ENCODE measurements at places on chromosomes 6 and 20.
A peak's percentile ranks its signal among the peaks of the same experiment; 100 is the strongest.

DNA sequence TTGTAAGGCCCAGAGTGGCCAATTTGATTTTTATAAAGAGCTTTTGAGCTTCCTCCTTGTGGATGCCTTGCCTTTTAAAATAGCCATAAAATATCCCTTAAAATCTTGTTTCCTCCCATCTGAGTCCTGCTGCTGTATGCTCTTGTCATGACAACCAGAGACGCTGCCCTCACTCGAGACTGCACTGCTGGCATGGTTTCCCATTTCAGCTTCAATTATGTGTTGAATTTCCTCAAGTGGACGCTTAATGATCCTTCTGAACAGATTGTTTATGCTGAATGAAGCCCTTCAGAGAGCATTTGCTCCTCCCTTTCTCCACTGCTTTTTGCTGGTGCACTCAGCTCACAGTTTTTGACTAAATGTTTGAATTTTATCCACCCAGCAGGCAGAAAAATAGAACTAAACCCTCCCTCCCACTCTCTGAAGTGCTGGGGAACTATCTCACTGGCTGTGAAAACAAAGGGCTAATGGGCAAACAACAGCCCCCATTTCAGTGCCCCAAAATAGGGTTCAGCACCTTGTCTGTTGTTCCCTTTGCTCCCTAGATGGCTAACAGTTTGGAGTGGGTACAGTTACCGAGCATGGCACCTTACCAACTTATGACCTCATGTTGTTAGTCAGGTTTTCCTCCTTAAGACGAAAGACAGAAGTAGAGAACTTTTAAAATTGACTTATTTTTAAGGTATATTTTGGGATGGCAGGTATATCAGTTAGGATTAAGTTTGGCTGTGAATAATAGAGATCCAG is 45.5 kb upstream of the RNF8 start:
- DNase-seq: no peak

- no peak for DNase-seq
Observed at GRCh38 chr6:38495518-38495917, 144.2 kb downstream of the BTBD9 start.

DNA sequence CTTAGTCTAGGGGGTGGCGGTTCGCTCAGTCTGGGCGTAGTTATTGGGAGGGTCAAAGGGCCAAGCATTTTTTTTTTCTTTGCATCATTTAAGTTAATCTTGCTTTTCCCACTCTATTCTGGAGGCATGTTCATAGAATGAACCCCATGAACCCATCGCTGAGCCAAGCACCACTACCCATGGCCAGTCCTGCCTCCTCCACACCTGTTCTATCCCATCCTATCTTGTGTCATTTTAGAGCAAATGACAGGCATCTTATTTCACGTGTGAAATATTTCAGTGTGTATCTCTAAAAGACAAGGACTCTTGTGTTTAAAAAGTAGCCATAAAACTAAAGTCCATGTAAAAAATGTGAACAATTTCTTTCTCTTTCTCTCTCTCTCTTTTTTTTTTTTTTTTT is 13.9 kb downstream of the SRC start:
- DNase-seq: no peak

GRCh38 chr20:56711018-56711417 is 81.9 kb downstream of the TFAP2C start:
- DNase-seq: no peak

- no peak for DNase-seq
Observed at GRCh38 chr6:13558718-13559117, 15.7 kb upstream of the SIRT5 start.

GRCh38 chr6:121967631-121968030 is 431.8 kb upstream of the HSF2 start:
- DNase-seq: no peak

GRCh38 chr6:111566873-111567517 is 38.7 kb downstream of the TRAF3IP2 start:
- DNase-seq: peak; percentile 35

DNA sequence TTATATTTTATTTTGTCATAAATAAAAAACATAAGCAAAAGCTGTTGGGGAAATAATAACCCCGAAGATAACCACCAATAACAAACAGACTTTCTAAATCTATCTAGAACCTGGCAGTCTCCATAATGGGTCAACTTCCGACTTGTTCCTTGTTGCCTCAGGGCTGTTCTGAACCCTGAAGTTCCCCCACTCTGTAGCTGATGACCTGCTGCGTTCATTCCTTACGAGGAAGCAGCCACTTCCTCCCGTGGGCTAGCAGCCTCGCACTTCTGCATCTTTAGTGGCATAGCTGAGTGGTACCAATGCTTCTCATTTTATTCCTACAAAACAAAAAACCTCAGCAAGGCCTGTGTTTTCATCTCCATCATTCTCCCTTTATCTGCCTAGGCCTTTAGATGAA is 103.0 kb downstream of the PLEKHG1 start:
- no peak for DNase-seq

DNA sequence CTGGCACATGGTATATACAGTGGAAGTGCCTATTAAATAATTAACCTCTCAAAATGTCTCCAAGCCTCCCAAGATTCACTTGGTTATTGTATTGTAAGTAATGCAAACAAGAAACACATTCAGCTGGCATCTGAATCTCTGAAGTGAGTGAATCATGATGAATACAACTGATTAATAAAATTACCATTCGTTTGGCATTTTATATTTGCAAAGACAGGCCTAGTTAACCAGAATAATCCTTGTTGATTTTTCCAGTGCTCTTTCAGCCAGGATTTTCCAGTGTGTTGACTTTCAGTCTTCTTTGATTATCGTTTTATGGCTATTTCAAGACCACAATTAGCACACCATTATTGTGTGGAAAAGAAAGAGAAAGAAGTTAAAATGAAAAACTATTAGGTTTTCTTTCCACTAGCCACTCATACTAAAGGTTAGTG is 20.3 kb downstream of the SLC22A2 start:
- DNase-seq: no peak

- no peak for DNase-seq
Observed at GRCh38 chr6:1641343-1641885, 31.7 kb downstream of the FOXC1 start.

- no peak for DNase-seq
Observed at GRCh38 chr6:36820700-36821580, 18.3 kb downstream of the CPNE5 start.

DNA sequence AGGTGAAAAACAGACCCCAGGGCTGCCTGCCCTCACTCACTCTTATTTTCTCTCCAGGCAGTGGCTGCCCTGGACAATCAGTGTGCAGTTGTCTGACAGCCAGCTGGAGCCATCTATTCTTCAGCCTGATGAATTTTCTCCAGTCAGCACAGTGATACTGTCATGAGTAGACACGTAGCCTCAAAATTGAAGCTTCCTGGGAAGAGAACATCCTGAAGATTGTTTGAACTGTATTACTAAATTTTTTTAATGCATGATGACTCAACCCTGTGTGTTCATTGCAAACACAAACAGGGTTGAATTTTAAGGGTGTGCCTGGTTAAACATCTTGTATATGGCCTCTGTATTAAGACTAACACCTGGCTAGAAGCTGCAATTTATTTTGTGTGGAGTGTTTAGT is 49.8 kb upstream of the STXBP5 start:
- DNase-seq: no peak

- no peak for DNase-seq
Observed at GRCh38 chr20:49486064-49486463, 3.6 kb upstream of the KCNB1 start.

DNA sequence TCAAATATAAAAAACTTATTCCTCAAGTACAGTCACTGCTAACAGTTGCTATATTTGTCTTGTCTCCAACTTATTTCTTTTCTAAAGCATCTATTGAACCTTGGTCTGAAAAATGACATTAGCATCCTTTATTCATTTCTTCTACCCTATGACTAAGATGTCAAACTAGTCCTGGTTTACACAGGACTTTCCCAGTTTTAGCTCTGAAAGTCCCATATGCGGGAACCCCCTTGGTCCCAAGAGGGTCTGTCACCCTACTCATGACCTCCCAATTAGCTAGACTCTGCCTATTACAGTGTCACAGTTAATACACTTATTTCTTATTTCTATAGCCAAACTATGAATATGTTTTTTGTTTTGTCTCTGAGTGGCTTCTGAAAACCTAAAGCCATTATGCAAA is 37.1 kb downstream of the PLEKHG1 start:
- no peak for DNase-seq

- no peak for DNase-seq
Observed at GRCh38 chr20:9999645-10000044, 35.1 kb upstream of the ANKEF1 start.

DNA sequence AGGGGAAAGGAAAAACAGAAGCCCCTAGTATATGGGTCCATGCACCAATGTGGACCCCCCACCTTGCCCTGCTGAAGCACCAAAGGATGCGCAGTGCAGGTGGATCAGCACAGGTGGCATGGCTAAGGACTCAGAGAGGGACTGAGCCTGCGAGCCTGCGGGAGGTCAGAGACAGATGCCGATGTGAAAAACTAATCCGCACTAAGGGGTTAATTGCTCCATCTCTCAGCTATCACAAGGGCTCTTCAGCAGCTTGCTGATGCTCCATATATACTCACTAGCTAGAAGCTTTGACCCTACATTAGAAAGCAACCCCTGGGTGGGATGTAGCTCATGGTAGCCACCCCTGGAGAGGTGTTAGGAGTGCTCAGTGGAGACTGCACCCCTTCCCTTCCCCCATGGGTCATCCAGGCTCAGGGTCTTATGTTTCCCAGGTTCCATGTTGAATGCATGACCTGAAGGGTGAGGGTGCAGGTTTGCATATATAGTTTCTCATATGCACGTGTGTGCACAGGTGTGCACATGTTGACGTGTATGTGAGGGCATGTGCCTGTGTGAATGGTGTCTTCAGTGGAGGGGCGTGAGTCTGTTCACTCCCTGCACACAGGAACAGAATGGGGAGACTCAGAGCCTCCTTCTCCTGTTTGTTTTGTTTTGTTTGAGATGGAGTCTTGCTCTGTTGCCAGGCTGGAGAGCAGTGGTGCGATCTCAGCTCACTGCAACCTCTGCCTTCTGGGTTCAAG is 13.4 kb upstream of the IP6K3 start:
- DNase-seq: no peak

DNA sequence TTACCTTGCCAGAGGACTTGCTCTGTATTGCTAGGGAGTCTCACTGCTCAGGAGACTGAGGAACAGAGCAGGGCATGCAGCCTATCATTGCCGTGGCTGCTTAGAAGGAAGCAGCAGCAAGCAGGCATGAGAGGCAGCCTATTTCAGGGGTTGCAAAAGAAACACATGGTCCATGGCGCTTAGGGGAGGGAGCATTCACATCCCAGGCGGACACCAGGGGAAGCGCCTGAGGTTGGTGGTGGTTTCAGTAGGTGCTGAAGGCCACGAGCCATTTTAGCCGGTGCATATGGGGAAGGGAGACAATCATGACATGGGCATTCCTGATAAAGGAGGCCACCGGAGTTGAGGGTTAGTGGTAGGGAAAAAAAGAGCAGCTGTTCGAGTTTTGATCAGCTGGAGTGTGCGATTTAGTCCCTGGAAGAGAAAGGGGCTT is 20.9 kb downstream of the FARS2 start:
- no peak for DNase-seq

GRCh38 chr6:99520855-99521632 is 5.8 kb upstream of the USP45 start:
- peak; percentile 68 for DNase-seq

DNA sequence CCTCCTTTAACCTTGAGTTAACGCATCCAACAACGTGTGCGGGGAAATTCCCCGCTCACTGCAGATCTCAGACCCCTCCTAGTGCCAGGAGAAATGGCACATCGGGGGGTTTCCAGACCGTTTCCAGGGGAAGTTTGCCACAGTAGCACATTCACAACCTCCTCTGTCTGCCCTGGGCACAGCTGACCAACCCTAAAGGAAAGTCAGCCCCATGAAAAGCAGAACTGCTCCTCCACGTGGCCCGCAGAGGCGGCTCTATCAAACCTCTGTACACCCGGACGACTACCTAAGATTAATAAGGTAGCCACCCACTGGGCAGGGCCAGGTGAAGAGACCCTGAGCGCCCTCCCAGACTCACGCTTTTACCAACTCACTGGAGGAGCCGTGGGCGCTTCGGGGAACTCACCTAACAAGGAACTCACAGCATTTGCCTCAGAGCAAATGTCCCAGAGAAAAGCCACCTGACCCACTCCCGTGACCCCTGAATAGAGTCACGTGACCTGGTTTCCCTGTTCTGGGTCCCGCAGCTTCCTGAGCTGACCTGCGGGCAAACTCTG is 93.1 kb downstream of the PRND start:
- DNase-seq: no peak

DNA sequence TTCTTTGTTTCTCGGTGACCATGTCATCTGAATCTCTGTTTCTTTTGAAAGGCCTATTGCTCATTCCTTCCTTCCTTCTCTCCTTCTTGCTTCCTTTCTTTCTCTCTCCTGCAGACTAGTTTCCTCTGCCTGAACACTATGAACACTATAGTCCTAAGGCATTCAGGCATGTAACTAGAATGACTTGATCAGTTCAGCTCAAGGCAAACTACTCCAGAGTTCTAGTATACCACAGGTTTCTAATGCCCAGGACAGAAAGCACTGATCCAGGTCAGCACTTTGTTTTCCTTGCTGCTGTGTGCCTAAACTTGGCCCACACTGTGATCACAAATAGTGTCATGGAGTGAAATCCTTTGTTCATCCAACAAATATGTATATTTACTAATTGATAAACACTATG is 324.1 kb upstream of the GJE1 start:
- DNase-seq: no peak

GRCh38 chr6:16766043-16766536 is 4.8 kb upstream of the ATXN1 start:
- no peak for DNase-seq

DNA sequence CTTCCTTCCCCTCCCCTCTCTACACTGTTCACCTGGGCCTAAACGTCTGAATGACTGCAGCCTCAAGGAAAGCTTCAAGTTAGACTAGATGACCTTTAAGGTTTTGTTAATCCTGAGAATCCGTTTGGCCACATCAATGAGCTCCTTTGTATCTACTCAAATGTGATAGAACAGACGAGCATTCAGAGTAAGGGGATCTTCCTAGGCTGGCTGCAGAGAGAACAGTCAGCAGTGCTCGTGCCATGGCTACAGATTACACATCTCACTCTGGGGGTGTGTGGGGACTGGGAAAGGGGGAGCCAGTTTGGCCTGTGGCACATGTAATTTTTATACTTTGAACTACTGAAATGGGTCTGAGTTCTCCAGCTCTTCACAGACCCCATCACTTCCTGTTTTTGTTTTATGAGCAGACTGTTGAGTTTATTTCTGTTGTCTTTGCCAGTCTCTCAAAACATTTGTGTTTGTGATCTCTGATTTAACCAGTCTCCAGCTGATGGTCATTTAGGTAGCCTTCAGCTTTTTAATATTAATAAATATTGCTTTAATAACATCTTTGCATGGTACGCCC is 50.9 kb downstream of the KCNS1 start:
- peak; percentile 46 for DNase-seq

- no peak for DNase-seq
Observed at GRCh38 chr6:168080393-168081077, 1.5 kb upstream of the FRMD1 start.

DNA sequence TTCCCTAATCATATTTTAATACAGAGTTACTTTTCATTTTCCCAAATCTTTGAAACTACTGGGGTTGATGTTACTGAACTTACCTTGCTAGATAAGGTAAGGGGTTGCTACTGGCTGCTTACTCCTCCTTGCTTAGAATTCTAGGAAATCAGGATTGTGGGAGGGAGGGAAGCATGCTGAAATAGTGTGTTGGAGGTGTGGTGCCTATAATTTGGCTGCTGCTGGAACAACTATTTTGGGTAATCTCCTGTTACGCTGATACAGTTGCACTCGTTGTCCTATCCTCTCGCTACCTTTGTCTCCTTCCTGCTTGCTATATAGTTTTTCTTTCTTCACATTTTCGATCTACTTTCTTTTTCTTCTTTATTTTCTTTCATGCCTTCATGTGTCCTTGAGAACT is 83.7 kb downstream of the BMP2 start:
- no peak for DNase-seq

Data from occipital lobe (tissue), 3 donors.